CD4-positive, alpha-beta T cell treated with Interleukin-17A for 1 hour (primary cell): ENCODE measurements at places on chromosomes 16 and 17.

DNA sequence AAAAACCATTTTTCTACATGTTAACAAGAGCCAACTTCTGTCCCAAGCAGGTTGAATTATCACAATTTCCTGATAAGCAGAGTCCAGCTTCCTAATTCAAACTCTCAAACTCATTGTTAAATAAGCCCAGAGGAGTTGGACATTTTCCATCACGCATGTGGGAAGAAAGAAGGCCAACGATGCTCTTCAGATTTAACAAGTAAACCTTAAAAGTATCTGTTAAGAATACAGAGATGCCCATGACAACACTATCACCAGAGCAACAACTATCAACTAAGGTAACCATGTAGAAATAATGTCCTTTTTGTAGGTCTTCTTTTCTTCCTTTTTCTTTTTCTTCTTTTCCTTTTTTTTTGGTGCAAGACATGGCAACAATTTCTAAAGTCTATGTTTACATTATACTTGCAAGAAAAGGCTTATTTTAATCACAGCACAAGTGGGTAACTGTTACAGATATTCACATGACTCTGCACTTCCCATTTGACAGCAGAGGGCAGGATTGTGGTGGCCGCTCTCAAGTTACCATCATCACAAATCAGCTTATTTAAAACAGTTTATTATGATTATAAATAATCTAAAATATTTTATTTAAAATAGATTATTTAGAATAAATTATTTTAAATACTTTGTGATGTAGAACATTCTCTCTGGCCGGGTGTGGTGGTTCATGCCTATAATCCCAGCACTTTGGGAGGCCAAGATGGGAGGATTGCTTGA is 35.7 kb upstream of the DHRS7B start:
- no peak for DNase-seq

DNA sequence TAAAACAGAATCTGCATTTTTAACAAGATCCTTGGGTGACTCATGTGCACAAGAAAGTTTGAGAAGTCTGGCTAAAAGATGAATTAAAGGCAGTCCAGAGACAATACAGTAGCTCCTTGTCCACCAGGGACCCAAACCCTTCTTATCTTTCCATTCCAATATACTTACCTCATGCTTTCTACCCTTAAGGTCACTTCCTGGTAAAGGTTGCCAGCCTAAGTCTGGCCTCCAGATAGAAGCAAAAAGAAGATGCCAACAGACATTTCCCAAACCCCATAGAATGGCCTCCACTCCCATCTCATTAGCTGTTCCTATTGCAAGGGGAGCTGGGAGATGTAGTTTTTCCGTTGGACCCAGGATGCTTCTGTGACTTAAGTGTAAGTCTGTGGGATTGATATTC is 101.4 kb upstream of the XYLT1 start:
- DNase-seq, result no peak

DNA sequence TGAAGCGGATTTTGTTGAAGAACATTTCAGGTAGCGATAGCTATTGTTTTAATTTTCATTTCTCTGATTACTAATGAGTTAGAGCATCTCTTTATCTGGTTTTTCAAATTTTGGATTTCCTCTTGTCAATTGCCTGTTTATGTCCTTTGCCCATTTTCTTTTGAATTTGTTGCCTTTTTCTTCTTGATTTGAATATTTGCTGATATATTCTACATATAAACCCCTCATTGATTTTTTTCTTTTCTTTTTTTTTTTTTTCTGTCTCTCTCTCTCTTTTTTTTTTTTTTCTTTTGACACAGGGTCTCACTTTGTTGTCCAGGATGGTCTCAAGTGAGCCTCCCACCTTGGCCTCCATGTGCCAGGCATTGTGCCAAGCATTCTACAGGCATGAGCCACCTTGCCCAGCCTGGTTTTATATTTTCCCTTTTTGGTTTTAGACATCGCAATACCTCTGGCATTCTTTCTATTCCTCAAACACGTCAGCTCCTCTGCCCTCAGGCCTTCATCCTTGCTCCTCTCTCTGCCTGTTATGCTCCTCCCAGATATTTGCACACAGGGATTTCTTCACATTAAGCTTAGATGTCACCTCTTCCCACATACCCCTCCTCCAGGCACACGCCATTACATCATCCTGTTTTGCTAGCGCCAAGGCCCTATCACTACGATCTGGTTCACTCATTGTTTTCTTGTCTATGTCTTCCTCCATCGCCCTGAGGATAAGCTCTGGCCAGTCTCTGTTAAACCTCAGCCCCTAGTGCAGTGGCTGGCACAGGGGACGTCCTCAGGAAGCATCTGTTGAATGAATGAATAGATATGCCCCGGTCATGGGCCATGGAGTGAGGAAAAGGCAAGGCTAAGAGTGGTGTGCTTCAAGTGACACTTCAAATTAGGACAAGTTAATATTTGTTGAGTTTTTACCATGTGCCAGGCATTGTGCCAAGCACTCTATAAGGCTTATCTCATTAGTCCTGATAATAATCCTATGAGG is 8.6 kb downstream of the SARM1 start:
- DNase-seq, result no peak

DNA sequence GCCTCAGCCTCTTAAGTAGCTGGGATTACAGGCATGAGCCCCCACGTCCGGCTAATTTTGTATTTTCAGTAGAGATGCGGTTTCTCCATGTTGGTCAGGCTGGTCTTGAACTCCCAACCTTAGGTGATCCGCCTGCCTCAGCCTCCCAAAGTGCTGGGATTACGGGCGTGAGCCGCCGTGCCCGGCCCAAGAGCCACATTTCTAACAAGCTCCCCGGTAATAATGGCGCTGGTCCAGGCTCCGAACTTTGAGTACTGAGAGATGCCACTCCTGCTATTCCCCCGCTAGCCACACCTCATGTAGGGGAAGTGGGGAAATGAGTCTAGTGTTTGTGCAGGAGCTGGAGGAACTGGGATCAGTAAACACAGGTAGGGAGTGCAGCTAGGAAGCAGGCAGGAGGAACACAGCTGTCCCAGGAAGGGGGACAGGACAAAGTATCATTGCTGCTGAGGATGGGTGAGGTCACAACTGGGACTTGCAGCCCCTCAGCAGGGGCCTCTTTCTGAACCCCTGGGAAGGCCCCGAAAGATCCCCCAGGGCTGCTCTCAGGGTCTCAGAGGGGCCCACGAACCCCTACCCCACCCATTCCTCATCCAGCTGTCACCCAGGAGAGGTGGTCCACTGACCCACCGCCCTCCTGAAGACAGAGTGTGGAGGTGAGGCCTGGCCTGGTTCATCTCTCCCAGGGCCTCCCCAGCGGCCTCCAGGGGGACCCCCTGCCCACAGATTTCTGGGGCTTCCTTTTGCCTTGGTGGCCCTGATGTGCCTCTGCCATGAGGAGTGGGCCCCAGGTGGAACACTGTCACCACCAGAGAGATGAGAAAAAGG is 3.7 kb upstream of the KREMEN2 start:
- no peak for DNase-seq

- peak; percentile 7 for DNase-seq
Observed at GRCh38 chr16:31298958-31299357, 39.2 kb downstream of the ITGAM start.

- no peak for DNase-seq
Observed at GRCh38 chr16:53078247-53078646, 23.5 kb downstream of the CHD9 start.
